ENCODE measurements at places on chromosomes 3 and 15.

- no peak for DNase-seq
Observed at GRCh38 chr3:37456781-37457180, 282.4 kb upstream of the LRRFIP2 start.

GRCh38 chr3:119428538-119428937 lies 34.9 kb downstream of the TMEM39A start:
- DNase-seq: no peak

- no peak for DNase-seq
Observed at GRCh38 chr3:193096076-193096475, 144.9 kb upstream of the PLAAT1 start.

- DNase-seq: no peak
Observed at GRCh38 chr3:14845826-14846225, 27.1 kb downstream of the FGD5 start.

GRCh38 chr3:179768080-179768479 lies 115.2 kb downstream of the USP13 start:
- no peak for DNase-seq

DNA sequence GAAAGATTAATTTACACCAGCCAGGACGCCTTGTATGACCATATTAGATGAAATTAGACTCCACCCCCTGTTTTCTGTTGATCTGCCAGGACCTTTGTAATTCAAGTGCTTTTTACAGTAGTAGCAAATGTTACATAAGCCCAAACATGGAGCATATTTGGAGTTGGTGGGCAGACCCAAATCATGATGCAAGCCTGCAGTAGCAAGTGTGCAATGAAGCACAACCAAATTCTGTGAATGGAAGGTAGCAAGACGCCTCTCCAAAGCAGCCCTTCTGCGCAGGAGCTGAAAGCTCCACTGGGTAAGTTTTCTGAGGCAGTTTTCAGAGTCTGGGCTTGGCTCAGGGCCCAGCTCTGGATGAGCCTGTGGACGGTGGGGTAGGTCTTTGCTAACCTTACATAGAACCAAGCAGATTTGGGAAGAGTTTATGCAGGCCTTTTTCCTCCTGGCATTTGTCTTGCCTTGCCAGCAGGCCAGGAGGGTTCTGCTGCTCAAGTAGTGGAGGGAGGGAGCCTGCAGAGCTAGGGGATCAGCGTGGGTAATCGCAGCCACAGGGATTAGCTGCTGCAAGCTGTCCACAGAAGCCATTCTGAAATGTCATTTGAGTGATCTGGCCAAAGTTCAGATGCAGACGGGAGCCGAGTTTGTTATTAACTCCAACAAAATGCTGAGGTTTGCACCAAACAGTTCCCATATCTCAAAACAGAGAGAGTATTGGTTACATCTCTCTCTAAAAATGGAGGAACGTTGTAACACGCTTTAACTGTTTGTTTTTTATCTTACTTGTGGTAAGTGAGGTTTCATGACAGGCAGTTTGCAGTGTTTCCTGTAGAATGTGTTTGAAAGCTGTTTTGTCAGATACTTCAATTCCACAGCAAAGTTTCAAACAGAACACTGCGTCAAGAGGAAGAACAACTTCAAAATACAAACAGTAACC lies 55.4 kb downstream of the PSMD6 start:
- DNase-seq: no peak

GRCh38 chr3:132071043-132071442 lies 36.2 kb upstream of the CPNE4 start:
- DNase-seq: no peak

DNA sequence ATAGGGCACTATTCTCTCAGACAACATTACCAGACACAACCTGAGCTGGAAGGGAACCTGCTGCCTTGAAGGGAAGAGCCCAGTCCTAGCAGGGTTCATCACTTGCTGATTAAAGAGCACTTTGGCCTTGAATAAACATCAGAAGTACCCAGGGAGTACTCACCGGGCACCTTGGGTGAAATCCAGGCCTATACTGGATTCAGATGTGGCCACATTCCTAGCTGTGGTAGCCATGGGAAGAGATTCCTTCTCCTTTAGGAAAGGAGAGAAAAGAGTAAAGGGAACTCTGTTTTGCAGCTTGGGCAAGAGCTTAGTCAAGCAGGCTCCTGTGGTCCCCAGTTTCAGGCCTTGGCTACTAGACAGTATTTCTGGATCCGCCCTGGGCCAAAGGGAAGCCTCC lies 195.0 kb downstream of the SPATA16 start:
- DNase-seq: no peak

- no peak for DNase-seq
Observed at GRCh38 chr3:118955914-118956556, 78.6 kb downstream of the IGSF11 start.

DNA sequence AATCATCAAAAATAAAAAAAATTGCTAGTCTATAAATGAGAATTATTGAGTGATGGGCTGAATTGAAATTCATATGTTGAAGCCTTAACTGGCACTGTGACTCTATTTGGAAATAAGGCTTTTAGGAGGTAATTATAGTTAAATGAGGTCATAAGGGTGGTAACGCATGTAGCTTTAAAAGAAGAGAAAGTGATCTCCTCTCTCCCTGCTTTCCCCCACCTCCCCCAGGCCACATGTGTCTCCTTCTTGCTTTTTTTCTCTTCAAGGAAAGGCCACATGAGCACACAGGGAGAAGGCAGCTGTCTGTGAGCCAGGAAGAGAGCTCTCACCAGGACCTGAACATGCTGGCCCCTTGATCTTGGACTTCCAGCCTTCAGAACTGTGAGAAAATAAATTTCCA lies 48.2 kb upstream of the ARPP19 start:
- no peak for DNase-seq

DNA sequence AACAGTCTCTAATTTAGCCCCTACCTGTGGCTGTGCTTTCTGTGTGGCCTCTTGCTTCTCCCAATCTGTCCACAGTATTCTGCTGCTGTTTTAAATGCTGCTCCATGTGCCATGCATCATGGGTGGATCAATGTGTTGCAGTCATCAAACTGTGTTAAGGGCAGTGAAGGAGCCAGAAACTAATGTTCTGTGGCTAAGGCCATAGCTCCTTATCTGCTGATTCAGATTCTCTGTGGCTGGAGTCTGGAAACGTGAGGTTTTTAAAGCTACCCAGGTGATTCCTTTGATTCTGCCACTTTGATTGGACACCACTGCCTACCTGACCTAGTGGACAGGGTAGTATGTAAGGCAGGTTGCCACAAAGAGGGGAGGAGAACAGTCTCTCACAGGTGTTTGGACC lies 44.8 kb downstream of the MORC1 start:
- no peak for DNase-seq

GRCh38 chr15:37142371-37142770 lies 42.0 kb upstream of the MEIS2 start:
- no peak for DNase-seq

DNA sequence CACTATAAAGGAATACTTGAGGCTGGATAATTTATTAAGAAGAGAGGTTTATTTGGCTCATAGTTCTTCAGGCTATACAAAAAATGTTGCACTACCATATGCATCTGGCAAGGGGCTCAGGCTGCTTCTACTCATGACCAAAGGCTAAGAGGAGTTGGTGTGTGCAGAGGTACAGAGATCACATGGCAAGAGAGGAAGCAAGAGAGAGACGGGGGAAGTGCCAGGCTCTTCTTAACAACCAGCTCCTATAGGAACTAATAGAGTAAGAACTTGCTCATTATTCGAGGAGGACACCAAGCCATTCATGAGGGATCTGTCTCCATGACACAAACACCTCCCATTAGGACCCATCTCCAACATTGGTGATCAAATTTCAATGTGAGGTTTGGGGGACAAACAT lies 6.0 kb upstream of the FNDC3B start:
- no peak for DNase-seq

DNA sequence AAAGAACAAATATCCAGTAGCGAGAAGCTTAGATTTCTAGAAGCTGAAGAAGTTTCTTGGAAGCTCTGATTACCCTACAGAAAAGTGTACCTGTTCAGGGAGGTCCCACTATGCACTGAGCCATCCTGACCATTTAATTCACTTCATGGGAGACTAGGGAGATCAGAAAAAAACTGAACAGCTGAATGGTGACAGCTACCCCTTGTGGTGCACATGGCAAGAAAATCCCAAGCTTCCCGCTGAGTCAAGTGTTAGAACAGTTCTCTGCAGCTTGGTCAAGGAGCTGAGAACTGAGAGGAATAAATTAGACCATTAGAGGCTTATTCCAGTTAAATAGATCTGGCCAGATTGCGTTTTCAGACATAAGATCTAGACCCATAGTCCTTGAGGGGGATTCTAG lies 197.2 kb upstream of the VEPH1 start:
- no peak for DNase-seq

DNA sequence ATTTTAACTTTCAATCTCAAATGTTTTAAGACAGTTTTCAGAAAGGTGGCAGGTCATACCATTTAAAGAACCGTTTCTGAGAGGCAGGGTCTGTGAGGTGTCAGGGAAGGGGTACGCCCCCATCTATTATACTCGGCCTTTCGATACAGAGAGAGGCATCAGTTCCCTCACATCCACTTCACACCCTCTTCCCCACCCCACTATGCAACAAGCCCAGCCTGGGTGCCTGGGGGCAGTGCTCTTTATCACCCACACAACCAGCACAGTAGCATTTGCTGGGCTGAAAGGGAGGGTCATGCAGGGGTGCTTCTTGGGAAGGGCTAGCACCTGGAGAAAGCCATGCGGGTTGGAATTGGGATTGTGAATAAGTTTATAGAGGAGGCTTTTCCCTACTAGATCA lies 56.0 kb upstream of the KCNMB2 start:
- DNase-seq: no peak

GRCh38 chr3:170638988-170639387 lies 53.1 kb upstream of the SLC7A14 start:
- no peak for DNase-seq

DNA sequence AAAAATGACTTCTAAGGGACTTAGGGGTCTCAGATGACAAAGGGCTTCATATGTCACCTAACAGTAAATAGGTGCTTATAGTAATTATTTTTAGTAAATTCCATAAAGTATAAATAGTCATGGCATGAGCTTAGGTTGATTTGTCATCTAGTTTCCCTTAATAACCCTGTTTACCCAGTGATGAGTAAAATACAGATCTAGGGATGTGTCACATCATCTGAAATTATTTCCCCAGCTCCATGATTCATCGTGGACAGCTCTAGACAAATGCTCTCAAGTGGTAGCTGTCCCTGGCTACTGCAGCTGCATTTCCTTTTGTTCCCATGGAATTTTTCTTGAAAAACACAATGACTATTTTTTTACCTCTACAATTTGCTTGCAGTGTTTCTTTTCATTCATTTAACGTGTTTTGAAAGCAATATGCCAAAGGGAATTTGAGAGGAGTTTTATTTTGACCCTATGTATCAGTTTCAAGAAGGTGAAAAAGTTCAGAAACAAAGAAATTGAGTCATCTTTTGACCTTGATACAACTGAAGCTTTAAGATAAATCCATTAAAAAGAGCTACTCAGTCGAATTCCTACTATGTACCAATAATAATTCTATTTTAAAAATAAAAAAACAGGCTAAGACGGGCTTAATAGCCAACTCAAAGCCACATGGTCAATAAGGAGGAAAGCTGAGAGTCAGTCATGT lies 241.6 kb downstream of the KCNMB2 start:
- no peak for DNase-seq

DNA sequence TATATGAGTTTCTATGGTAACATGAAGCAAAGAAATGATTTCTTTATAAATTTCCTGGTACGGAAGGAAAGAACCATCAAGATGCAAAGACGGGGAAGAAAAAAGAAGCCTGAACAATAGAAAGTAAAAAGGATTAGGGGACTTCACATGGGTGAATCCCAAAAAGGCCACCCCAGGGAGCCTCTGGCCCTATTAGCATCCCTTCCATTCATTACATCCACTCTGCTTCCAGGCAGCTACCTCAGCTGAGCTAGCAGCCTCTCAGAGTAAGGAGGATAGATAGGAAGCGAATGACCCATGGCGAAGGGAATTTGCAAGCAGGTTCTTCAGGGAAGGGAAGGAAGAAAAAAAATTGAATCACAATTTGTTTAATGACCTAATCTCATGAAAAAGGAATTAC lies 81.6 kb downstream of the GABRB3 start:
- DNase-seq: no peak

DNA sequence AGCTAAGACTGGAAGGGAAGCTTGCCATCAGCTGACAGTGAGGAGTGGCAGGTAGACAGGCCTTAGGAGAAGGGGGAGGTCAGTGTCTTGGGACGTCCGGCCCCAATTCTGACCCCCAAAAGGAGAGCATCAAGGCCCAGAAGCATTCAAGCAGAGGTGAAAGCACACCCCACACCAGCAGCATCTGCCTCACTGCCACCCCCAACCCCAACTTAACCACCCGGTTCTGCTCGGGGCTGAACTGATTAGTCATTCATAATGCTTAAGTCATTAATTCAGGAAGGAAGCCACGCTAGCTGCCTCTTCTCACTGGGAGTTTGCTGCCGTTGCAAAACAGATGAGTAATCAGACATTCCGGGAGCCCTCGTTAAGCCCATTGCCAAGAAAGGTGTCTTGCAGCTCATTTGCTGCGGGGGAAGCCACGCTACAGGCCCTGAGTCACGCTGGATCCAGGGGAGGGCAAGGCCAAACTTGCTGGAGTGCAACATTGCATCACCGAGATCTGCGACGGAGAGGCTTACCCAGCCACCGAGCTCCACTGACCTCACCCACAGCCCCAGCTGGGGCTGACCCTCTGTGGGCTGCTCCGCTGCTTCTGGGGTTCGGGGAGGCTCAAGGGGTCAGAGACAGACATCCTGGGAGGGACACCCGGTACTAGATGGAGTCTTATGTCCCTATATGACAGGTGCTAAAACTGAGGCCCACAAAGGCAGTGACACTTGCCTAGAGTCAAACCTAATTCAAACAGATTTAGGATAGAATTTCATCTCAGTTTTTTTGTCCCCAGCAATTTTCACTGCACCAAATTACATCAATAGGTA lies 46.4 kb upstream of the HES1 start:
- no peak for DNase-seq

DNA sequence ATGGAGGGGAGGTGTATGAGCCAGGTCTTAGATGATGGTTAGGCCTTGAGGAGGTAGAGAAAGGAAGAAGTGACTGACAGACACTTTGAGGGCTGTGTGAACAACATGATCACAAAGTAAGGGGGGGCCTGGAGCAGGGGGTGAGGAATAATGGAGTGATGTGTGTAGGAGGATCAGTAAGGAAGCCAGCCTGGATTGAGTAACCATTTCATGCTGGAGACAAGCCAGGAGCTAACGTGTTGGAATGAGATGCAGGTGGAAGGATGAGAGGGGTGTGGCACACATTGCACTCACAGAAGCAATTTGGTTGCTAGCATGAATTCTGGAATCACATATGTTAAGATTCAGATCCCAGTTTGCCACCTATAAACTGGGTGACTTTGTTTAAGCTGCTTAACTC lies 65.5 kb downstream of the BBX start:
- DNase-seq: no peak

- no peak for DNase-seq
Observed at GRCh38 chr15:23083115-23083514, 43.7 kb upstream of the TUBGCP5 start.

- no peak for DNase-seq
Observed at GRCh38 chr3:152656972-152657355, 178.0 kb upstream of the P2RY1 start.

GRCh38 chr3:127655641-127656040 lies 17.1 kb upstream of the ABTB1 start:
- DNase-seq: no peak
